ENCODE measurements at places on chromosomes 4 and X.
A peak's percentile ranks its signal among the peaks of the same experiment; 100 is the strongest.

- no peak for DNase-seq
Observed at GRCh38 chr4:1463088-1463926, 57.1 kb upstream of the NKX1-1 start.

DNA sequence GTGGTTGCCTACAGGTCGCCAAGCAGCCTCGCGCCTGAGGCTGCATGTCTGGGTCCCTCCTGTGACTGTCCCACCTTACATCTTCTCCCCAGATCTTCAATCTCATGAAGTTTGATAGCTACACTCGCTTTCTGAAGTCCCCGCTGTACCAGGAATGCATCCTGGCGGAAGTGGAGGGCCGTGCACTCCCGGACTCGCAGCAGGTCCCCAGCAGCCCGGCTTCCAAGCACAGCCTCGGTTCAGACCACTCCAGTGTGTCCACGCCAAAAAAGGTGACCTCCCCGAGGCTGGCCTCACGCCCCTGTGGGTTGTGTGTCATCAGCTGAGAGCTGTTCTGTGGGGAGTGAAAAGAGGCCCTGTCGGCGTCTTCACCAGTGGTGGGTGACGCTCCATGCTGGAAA, 24.9 kb upstream of the HGFAC start:
- no peak for DNase-seq

- DNase-seq, result no peak
Observed at GRCh38 chr4:14049946-14050345, 422.4 kb upstream of the BOD1L1 start.

GRCh38 chrX:101759000-101759399, 99.3 kb upstream of the ARMCX2 start:
- no peak for DNase-seq

DNA sequence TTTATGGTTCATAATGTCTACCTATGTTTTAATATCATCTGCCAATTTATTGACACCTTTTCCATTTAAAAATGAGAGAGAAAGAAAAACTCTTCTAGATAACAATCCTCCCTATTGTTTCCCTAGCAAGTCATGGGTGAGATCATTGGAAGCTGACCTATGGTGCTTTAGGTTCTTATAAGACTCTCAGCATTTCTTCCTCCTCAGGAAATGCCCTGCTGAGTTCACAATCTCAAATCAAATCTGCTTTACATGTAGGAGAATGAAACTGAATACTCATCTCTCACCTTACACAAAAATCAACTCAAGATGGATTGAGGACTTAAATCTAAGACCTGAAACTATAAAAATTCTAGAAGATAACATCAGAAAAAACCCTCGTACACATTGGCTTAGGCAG, 267.4 kb downstream of the RAPGEF2 start:
- DNase-seq, result no peak

DNA sequence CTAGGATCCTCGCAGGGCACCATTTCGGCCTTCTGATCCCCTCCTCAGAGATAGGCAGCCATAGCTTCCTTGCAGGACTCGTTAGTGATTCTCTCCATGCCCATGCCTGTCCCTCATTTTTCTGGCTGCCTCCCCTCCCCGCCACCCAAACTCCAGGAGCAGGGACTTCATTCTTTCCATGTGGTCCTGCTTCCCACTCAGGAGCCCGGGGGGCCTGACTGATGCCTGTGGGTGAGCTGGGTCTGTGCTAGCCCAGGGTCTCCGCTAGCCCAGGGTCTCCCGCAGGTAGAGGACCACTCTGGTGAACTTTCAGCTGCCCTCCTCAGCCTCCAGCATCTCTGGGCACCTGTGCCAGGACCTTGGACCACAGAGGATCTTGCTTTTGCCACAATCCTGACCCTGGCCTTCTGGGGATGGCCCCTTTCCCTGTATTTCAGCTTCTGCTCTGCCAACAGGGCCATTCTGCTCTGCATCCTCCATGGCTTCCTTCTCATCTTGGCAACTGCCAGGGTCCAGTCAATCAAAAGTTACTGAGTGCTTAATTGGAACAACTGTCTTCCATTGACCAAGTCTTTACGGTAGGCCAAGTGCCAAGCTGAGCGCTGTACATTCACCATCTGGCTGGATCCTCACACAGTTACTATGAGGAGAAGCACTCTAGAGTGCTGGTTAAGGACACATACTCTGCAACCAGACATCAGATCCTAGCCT, 152.2 kb downstream of the EFNB1 start:
- DNase-seq, result no peak

DNA sequence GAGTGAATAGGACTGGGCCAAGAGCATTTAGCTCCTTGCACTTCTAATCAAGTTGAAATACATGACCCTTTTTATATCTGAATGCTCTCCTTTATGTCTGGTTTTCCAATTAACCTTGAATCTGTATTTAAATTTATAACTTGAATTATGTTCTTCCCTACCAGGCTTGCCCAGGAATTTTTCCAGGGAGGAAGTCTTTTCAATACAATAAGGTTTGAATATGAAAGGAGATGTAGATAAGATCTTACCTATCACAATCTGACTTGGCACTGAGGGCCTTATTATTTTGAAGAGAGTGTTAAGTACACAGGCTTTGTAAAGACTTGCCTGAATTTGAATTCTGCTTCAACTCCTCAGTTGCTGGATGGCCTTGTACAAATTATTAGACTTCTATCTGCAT, 555.7 kb downstream of the PCDH7 start:
- DNase-seq, result no peak

- DNase-seq, result peak; percentile 24
Observed at GRCh38 chrX:119516157-119516702, 48.0 kb downstream of the SLC25A5 start.

GRCh38 chr4:26321373-26322221, 783 bp downstream of the RBPJ start:
- DNase-seq, result no peak

- DNase-seq, result no peak
Observed at GRCh38 chr4:184860018-184860779, 34.4 kb upstream of the ACSL1 start.

- DNase-seq, result no peak
Observed at GRCh38 chr4:54027311-54027710, 37.1 kb downstream of the CHIC2 start.

- no peak for DNase-seq
Observed at GRCh38 chr4:78693777-78694456, 82.2 kb upstream of the BMP2K start.

- peak; percentile 87 for DNase-seq
Observed at GRCh38 chr4:168993714-168994510, 16.1 kb downstream of the CBR4 start.

All from retinal pigment epithelial cell (primary cell).